ENCODE measurements at places on chromosomes 13 and 19. TPM values are rescaled to one million over a fixed set of nuclear protein-coding genes. Genes with fewer than 3 reads are reported as not detected.
A peak's percentile ranks its signal among the peaks of the same experiment; 100 is the strongest.

DNA sequence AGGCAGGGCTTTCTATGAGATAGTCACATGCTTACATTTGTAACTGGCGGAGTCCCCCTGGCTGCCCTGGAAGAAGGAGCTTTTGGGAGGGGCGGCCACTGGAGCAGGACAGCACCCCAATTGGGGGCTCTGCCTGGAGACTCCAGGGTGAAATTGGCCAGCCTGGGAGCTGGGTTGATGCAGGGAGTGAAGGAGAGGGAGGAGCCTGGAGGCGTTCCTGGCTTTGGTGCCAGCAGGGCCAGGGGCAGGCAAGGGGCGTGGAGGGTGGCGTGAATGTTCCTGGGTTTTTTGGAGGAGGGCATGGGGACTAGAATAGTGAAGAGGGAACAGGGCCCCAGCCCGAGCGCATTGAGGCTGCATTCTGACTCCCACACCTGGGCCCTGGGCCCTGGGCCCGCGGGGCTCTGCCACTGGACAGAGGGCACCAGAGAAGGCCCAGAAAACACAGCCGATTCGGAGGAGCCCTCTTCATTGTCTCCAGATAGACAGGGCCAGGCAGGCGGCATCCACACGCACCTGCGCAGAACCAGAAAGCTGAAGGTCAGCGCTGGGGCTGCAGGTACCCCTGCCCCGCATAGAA is 29.5 kb downstream of the COMP start:
- no peak for DNase-seq

GRCh38 chr13:59494560-59494970 is 669.2 kb downstream of the DIAPH3 start:
- DNase-seq, result peak; percentile 88

- DNase-seq, result peak; percentile 92
These were observed 40.9 kb upstream of the UFM1 start for GRCh38 chr13:38308736-38309135.

DNA sequence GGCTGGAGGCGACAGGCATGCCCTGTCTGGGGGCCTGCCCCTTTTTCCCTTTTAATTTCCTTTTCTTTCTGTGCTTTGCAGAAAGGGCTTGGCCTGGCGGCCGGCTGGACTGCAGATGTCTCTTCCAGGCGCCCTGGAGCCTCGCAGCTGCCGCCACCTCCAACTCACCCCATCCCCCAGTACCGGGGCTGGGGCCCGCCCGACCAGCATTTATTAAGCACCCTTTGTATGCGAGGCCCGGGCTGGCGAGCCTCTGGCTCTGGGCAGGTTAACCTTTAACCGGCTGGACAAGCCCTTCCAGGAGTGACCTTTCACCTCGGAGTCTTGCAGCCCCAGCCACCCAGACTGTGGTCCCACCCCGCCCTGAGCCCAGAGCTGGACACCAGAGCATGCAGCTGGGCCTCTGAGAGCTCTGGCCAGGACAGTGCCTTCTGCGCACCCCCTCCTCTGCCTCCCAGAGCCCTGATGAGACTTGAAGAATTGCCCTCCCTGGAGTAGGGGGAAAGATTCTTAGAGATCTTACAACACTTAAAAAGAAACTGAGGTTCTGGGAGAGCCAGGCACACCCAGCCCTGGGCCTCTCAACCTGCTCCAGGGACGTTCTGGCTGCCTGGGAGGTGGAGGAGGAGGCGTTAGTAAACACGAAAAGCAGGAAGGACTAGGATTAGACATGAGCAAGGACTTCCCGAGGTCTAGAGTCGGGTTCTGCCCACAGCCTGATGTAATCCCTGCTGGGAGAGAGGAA is 1.1 kb upstream of the NR2F6 start:
- no peak for DNase-seq

DNA sequence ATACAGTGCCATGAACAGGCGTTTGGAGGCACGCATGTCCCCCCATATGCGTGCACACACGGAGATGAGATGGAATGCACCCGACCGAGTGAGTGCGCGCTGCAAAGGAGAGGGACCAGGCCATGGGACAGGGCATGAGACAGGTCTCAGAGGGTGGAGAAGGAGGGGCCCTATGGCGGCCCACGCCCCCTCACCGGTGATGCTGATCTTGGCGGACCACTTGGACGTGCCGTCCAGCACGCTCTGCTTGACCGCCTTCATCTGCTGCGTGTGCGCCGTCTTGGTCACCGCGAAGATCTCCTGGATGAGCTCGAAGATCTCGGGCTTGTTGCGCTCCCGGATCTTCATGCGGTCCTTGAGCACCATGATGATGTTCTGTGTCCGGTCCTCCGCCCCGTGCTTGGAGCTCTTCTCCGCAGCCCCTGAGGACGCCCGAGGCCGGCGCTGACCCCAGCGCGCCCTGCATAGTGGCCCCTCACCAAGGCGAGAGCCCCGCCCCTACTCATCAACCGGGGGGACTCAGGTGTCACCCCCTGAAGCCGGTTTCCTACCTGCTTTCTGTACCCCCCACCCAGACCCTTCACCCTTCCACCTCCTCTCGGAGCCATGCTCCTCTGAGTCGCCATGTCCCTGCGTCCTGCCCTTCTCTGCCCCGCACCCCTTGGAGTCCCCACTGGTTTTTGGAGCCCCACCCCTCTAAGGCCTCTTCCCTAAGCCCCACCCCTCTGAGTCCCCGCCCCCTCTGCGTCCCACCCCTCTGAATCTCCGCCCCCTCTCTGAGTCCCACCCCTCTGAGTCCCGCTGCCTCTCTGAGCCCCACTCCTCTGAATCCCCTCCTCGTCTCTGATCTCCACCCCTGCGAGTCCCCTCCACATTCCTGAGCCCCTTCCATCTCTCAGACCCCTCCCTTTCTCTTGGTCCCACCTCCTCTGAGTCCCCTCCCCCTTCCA is 40.8 kb downstream of the UNC13A start:
- no peak for DNase-seq

GRCh38 chr13:29513981-29514719 is 81.3 kb downstream of the SLC7A1 start:
- no peak for DNase-seq

DNA sequence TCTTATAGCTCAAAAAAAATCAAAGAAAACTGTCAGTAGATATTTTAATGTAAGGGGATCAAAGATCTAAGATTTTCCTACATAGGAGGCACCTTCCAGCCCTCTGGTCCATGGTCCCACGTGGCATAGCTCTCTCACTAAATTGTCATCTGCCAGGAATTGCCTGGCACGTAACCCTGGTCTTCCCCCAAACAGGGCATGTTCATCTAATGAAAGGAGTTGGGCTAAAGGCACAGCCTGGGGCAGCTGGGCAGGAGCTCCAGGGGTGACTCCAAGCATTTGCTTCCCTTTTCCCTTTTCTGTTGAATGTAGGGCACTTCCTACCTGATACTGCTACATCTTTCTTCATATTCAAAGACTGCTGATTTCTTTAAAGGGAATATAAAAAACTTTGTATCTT is 148.7 kb downstream of the COL4A1 start:
- no peak for DNase-seq

The KANK3 gene
- total RNA-seq, result 1.2 TPM

The CLEC17A gene
- total RNA-seq, result not detected

The TTC9B gene
- not detected for total RNA-seq

The TBC1D4 gene
- 11.5 TPM for total RNA-seq

The ZNF614 gene
- 9.7 TPM for total RNA-seq

The ZIC5 gene
- not detected for total RNA-seq

The ZNF90 gene
- 0.11 TPM for total RNA-seq

The ERICH4 gene
- total RNA-seq, result not detected
